ENCODE measurements at places on chromosomes 2 and 18.

GRCh38 chr2:84297155-84297554 lies 161.9 kb downstream of the SUCLG1 start:
- no peak for DNase-seq

GRCh38 chr2:84741182-84741822 lies 139.6 kb downstream of the TRABD2A start:
- peak; percentile 72 for DNase-seq

DNA sequence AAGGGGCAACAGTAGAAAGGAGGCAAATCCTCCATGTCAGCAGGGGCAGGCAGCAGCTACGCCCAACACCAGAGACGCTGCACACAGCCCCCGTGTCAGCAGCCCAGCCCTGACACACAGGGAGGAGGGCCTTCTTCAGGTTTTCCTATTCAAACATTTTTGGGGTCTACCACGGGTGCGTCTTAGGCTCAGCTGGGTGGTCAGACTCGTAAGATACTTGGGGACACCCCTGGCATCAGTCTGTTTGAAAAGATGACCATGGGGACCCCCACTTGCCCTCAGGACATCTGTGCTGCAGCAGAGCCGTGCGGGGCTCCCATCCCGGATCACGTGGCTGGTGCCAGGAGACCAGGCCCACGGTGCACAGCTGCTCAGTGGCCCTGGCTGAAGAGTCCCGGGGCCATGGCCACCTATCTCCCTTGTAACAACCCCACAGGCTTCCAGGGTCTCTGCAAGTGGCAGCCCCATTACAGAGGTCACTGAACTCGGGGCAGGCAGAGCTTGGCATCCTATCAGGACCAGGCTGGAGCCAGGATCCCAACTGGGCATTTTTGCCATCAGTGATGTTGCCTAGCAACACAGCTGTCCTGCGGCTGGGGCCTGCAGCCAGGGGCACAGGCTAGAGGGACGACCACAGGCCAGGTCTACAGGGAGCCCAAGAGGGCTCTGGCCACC lies 82.5 kb downstream of the EDAR start:
- DNase-seq = no peak

GRCh38 chr2:195151711-195152110 lies 505.3 kb upstream of the SLC39A10 start:
- no peak for DNase-seq

GRCh38 chr2:200747668-200748618 lies 63.8 kb upstream of the BZW1 start:
- DNase-seq = no peak
